ENCODE measurements at places on chromosomes 5 and 9.

- no peak for DNase-seq
These were observed 435.7 kb downstream of the PLK2 start for GRCh38 chr5:58024151-58024550.

DNA sequence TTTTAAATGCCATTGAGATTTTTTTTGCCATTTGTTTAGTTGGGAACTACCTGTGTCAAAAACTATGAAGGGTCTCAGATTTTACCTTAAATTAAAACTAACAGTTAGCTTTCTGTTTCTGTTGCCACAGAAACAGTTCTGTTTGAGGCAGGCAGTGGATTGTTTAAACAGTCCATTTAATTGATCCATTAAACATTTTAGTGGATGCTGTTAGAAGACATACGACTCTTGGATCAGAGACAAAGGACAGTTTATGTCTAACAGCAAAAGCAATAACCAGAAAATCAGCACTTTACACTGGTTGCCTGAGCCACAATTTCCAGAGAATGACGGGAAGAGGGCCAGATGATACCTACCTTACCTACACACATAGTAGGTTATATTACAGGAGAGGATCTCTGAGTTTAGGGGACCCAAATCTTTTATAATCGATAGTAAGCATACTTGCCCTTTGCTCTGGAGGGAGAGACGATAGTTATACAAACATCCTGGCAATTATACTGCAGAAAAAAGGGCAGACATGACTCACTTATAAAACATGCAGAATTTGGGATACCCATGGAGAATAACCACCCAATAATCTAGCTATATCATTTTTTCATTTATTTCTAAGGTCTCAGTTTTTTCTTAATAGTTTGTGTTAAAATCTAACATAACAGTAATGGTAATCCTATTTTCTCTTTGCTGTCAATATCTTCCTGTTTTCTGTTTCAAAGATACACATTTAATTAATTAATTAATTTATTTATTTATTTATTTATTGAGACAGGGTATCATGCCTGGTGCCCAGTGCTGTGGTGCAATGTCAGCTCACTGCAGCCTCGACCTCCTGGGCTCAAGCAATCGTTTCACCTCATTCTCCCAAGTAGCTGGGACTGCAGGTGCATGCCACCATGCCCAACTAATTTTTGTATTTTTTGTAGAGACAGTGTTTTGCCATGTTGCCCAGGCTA, 136.7 kb upstream of the TNFAIP8 start:
- DNase-seq, result no peak

DNA sequence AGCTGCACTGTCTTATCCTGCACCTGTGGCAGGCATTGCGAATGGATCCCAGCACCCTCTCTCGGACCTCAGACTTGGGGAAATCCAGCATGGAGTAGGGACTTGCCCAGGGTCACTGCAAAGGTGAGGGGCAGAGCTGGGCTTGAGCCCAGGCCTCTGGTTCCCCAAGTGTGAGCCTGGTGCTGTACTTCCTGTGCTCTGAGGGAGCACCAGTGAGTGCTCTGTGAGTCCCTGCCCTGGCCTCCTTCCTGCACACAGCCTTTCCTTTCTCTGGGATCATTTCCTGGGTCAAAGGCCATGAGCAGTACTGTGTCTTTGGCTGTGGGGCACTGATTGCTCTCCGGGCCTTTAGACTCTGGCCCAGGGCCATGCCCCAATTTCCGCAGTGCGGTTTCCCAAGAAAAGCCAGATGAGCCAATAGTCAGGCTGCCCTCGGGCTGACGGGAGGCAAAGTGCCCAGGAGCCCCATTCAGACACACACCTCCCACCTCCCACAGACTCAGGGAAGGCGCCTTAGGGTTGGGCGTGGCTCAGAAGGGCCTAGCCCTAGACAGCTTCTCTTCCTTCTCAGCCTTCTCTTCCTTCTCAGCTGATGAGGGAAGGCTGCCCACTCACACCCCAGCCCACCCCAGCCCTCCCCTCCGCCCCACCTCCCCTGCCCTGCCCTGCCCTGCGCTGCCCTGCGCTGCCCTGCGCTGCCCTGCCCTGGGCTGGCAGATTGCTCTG, 23.3 kb upstream of the TRIM14 start:
- no peak for DNase-seq

DNA sequence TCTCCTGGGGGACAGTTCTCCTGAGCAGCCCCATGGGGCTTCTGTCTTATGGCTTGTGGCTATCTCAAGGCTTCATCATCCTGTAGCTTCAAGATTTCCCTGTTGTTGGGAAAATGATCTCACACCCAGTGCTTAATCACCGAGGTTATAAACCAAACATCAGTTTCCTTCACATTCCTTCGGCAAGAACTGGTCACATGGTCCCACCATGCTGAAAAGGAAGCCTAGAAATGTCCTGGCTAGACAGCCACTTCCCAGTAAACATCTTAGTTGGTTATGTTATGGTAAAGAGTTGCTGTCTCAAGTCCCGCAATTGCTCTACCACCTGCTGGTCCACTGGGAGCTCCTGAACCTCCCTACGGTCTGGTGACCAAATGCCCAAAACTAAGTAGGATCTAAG, 66.0 kb downstream of the RAB3C start:
- no peak for DNase-seq

GRCh38 chr5:164650427-164650826, 1145.0 kb downstream of the MAT2B start:
- DNase-seq, result no peak

GRCh38 chr9:95645992-95646391, 129.2 kb upstream of the PTCH1 start:
- no peak for DNase-seq

- DNase-seq, result no peak
These were observed 79.7 kb downstream of the TSPAN17 start for GRCh38 chr5:176726746-176727527.

GRCh38 chr5:155129513-155129880, 115.9 kb downstream of the KIF4B start:
- no peak for DNase-seq

Measured in KBM-7 (cell line).